ENCODE measurements at places on chromosomes 6 and 20.

- H3K4me1 ChIP-seq: no peaks in the 10 kb centered on the region
- no peak overlapping the region for H3K4me3 ChIP-seq
- no peaks in the 10 kb centered on the region for H3K27me3 ChIP-seq
Measured at GRCh38 chr6:107129370-107129925, 14.1 kb upstream of the BEND3 start.

GRCh38 chr20:10271494-10272219 is 53.0 kb downstream of the SNAP25 start:
- no peak overlapping the region for H3K27ac ChIP-seq
- H3K36me3 ChIP-seq: no peaks in the 10 kb centered on the region
- no peak for DNase-seq

DNA sequence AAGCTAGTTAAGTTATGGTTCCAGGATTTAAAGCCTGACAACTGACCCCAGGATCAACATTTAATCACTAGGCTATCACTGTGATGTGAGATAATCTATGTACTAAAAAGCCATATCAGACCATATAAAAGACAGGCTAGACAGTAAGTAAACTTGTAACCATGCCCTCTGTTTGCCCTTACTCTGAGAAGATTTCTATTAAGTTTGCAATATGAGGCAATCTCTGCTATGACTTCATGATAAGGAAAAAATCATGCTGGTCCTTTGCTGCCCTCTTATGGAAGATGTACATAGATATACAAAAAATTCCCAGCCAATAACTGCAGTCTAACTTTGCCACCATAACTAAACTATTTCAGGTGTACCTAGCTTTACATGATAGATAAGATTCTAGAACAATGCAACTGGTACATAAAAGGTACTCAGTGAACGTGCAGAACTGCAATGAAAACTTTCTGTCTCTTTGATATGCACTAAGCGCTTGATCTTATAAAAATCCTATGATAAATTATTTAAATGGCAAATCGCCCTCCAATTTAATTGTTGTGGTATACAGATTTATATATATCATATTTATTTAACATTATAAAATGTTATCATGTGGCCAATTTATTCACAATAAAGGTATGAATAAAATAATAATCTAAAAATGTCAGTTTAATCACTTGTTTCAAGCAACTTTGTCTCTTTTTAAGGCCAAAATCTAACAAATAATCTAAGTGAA is 70.5 kb downstream of the FAM217A start:
- H3K36me3 ChIP-seq: no peaks in the 10 kb centered on the region
- no peak overlapping the region for H3K4me3 ChIP-seq
- H3K4me1 ChIP-seq: no peaks in the 10 kb centered on the region
- no peaks in the 10 kb centered on the region for H3K27me3 ChIP-seq
- DNase-seq: no peak

DNA sequence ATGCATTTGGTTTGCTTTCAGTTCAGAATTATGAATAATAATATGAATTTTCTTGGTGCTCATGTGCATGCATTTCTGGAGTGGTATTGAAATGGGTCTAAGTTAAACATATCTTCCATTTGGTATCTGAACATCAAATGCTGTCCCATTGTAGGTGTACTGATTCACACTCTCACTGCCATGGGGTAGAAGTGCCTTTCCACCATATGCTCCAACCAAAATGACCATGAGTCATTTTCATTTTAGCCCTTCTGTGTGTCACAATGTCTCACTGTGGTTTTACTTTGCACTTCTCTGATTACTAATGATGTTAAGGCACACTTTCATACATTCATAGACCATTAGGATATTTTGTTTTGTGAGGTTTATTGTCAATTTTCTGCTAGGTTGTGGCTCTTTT is 211.9 kb downstream of the HAO1 start:
- H3K4me1 ChIP-seq: no peaks in the 10 kb centered on the region
- H3K36me3 ChIP-seq: no peaks in the 10 kb centered on the region
- H3K4me3 ChIP-seq: no peak overlapping the region
- H3K27me3 ChIP-seq: no peaks in the 10 kb centered on the region
- H3K27ac ChIP-seq: no peak overlapping the region

DNA sequence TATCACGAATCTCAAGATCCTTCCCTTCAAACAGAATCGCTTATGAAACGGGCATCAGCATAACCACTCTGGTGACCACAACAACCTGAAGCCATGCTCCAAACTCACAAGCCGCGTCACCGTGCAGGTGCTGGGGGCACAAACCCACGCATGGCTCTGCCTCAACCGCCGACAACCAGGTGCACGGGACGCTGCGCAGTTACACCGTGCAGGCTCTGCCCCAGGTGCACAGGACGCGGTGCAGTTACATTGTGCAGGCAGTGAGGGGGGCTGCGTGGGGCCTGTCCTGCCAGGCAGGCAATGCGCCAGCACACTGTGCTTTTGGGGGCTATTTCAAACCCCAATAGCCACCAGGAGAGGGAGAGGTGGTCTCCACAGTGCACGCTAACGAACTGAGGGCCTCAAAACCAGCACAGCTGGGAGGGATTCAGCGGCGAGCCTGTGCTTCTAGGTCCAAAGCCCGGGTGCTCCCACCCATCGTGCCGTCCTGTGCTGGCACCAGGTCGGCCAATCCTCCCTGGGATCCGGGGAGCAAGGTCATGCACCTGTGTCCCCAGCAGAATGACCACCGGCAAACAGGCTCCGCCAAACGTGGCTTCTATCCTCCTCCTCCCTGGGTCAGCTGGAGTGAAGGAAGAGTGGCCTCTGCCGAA is 35.8 kb downstream of the ZBTB46 start:
- H3K27ac ChIP-seq: no peak overlapping the region
- no peak for DNase-seq
- H3K27me3 ChIP-seq: no peaks in the 10 kb centered on the region
- no peak overlapping the region for H3K4me3 ChIP-seq

DNA sequence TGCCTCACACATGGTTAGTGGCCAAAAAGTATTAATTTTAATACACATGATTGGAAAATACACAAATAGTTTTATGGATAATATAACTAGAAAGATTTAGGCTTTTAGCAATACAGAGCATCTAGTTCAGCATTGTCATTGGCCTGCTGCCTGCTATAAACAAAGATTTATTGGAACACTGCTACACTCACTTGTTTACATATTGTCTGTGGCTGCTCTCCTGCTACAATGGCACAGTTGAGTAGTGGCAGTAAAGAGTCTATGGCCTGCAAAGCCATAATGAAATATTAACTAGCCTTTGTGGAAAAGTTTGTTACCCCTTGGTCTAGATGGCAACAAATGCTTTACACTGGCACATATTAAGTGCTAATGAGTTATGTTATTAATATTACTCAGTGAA is 37.8 kb downstream of the ZNF451 start:
- no peak overlapping the region for H3K27ac ChIP-seq
- DNase-seq: no peak
- H3K4me3 ChIP-seq: no peak overlapping the region
- H3K27me3 ChIP-seq: no peaks in the 10 kb centered on the region
- no peaks in the 10 kb centered on the region for H3K4me1 ChIP-seq

DNA sequence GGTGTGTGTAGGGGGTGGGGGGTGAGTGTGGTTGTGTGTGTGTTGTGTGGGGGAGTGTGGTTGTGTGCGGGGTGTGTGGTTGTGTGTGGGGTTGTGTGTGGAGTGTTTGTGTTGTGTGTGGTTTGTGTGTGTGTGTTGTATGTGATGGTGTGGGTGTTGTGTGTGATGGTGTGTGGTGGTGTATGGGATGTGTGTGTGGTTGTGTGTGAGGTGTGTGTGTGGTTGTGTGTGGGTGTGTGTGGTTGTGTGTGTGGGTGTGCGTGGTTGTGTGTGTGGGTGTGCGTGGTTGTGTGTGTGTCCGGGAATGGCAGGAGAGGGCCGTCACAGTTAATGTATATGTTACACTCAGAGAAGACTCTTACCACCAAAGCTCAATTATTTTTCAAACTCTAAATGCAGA is 79.8 kb downstream of the TBXT start:
- no peaks in the 10 kb centered on the region for H3K36me3 ChIP-seq
- H3K27ac ChIP-seq: no peak overlapping the region
- H3K4me1 ChIP-seq: no peaks in the 10 kb centered on the region

GRCh38 chr6:87723170-87724078 is 21.4 kb upstream of the AKIRIN2 start:
- H3K27ac ChIP-seq: no peak overlapping the region
- no peak overlapping the region for H3K4me3 ChIP-seq
- H3K4me1 ChIP-seq: no peaks in the 10 kb centered on the region
- H3K36me3 ChIP-seq: no peaks in the 10 kb centered on the region
- H3K27me3 ChIP-seq: no peaks in the 10 kb centered on the region

- H3K4me3 ChIP-seq: no peak overlapping the region
- no peaks in the 10 kb centered on the region for H3K4me1 ChIP-seq
- H3K36me3 ChIP-seq: no peaks in the 10 kb centered on the region
- H3K27ac ChIP-seq: no peak overlapping the region
Measured at GRCh38 chr20:43921227-43921780, 6.7 kb downstream of the TOX2 start.

GRCh38 chr6:145023116-145023726 is 712.1 kb downstream of the EPM2A start:
- H3K27me3 ChIP-seq: no peaks in the 10 kb centered on the region
- H3K27ac ChIP-seq: no peak overlapping the region
- H3K4me3 ChIP-seq: no peak overlapping the region
- no peak for DNase-seq

DNA sequence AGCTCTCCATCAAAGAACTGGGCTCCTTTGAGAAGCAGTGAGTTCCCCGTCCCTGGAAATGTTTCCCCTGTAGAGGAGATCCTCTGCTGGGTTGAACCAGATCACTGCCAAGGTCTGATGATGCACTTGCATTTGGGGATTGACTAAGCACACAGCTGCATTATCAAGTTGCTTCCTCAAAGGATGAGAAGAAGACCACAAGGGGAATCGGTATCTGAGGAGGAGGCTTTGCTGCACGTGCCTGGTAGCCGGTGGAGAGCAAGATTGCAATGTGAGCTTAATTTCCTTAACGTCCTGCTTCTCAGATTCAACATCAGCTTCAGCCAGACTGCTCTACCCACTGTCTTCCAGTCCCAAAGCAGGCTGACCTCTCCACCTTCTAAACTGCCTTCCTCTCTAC is 128.8 kb upstream of the STMND1 start:
- no peaks in the 10 kb centered on the region for H3K4me1 ChIP-seq
- H3K27ac ChIP-seq: no peak overlapping the region
- no peaks in the 10 kb centered on the region for H3K27me3 ChIP-seq
- no peak overlapping the region for H3K4me3 ChIP-seq
- DNase-seq: no peak

- no peaks in the 10 kb centered on the region for H3K27me3 ChIP-seq
- H3K27ac ChIP-seq: no peak overlapping the region
- no peaks in the 10 kb centered on the region for H3K36me3 ChIP-seq
- H3K4me3 ChIP-seq: no peak overlapping the region
- H3K4me1 ChIP-seq: no peaks in the 10 kb centered on the region
Measured at GRCh38 chr6:63897459-63897858, 261.9 kb downstream of the PHF3 start.

DNA sequence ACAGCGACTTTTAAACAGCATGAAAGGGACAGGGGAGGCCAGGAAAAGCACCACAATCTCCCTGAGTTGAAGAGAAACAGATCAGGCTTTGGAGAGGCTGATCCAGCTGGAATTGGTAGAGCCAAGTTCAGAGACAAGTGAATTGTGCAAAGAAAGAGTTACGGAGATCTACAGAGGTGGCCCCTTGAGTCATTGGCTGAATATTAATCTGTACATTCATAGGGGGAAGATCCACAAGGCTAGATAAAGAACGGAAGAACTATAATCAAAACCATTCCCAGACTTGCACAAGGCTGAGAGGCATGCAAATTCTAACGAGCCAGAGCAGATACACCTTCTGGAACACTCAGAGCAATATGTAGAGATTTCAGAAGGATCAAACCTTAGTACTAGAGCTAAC is 14.2 kb upstream of the FOXQ1 start:
- no peaks in the 10 kb centered on the region for H3K4me1 ChIP-seq
- no peak overlapping the region for H3K4me3 ChIP-seq
- no peaks in the 10 kb centered on the region for H3K36me3 ChIP-seq
- H3K27ac ChIP-seq: no peak overlapping the region
- H3K27me3 ChIP-seq: no peaks in the 10 kb centered on the region

DNA sequence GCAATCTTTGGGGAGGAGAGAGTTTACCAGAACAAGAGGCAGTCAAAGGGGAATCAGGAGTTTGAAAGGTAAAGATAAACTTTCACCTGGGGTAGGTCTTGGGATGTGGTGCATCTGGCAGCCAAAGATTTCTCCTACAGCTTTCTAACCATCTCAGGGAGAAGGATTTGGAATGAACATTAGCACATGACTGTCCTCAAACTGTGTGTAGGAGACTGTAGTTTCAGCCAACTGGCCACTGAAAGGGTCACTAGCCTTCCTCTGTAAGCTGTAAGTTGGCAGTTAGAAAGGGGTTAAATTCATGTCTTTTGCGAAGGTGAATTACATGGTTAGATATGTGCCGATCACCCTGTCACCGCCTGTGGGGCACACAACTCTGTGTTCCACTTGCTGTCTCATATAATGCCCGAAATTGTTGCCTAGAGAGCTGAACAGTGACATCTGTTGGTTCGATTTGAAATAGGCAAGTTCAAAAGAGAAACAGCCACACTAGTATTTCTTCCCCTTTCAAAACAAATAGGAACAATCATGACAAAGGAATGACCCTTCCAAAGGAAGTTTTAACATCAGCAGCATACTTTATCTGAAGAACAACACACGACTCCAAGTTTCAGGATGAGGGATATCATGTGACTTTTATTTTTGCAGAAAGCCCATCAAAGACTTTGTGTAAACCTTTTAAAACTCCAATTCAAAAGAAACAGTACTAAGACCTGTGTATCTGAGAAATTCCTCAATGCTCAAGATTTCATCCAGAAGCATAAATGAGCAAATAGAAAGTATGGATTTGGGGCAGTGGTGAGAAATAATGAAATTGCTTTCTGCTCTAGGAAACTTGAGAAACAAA is 1.1 kb upstream of the OPN5 start:
- no peaks in the 10 kb centered on the region for H3K36me3 ChIP-seq
- no peak overlapping the region for H3K27ac ChIP-seq
- H3K27me3 ChIP-seq: no peaks in the 10 kb centered on the region
- no peak overlapping the region for H3K4me3 ChIP-seq

- H3K36me3 ChIP-seq: no peaks in the 10 kb centered on the region
- H3K27me3 ChIP-seq: no peaks in the 10 kb centered on the region
- no peaks in the 10 kb centered on the region for H3K4me1 ChIP-seq
- no peak for DNase-seq
Measured at GRCh38 chr6:121858986-121859385, 423.5 kb downstream of the GJA1 start.

DNA sequence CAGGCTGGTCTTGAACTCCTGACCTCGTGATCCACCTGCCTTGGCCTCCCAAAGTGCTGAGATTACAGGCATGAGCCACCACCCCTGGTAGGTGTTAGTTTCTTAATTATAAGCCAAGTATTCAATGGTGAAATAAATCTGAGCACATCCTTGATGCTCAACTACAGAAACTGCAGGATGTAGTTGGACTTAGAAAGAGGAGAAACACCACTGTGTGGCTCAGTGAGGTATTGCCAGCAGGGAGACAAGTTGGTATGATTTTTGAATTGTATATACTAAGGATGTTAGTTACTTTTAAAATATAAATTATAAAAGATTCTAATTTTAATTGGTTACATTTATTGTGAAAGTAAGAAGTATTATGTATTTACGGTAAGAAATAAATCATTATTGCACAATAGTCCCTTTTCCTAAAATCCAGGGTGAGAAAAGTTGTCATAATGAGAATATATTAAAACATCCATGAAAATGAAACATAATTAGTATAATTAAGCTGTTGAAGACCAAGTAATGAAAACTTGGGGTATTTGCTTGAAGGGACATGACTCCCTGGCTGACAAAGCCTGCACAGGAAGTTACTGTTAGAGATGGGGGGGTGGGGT is 17.6 kb downstream of the SLC18B1 start:
- no peaks in the 10 kb centered on the region for H3K36me3 ChIP-seq
- no peak overlapping the region for H3K27ac ChIP-seq
- no peaks in the 10 kb centered on the region for H3K4me1 ChIP-seq
- no peak for DNase-seq
- H3K4me3 ChIP-seq: no peak overlapping the region
- H3K27me3 ChIP-seq: no peaks in the 10 kb centered on the region
